Left renal cortex interstitium (tissue), 4 donors: ENCODE measurements at places on chromosomes 1 and 21. TPM values are rescaled to one million over a fixed set of nuclear protein-coding genes. Genes with fewer than 3 reads are reported as not detected.

Gene HES4
- 15.9 TPM for polyA plus RNA-seq

Gene WNT3A
- polyA plus RNA-seq = 0.27 TPM

Gene HPDL
- 4.0 TPM for polyA plus RNA-seq

GRCh38 chr1:89758156-89758555 is 62.7 kb upstream of the LRRC8D start:
- no peak for DNase-seq

- DNase-seq = no peak
Measured at GRCh38 chr21:33899199-33899598, 16.4 kb downstream of the ATP5PO start.

GRCh38 chr1:204495777-204496176 is 1.2 kb upstream of the PIK3C2B start:
- DNase-seq = no peak

DNA sequence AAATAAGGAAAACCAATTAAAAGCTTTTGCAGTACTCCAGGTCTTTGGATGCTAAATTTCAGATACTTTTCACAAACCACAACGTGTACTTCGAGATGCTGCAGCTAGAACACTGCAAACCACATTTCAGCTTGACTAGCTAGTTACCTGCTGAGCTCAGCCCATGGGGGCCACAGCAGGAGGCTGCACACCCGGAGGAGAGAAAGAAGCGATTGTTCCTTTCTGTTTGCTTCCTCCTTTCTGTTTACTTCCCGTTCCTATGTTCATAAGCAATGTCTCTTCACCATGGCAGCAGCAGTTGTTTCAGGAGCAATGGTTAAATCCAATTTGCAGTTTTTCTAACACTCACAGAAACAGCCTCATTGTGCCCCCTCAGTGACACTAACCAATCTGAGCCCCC is 225.6 kb upstream of the FGGY start:
- DNase-seq = no peak

- DNase-seq = no peak
Measured at GRCh38 chr1:152960452-152961044, 9.9 kb upstream of the SPRR4 start.
